Nucleus accumbens (tissue), 56 donors: ENCODE measurements at places on chromosomes 12 and 14.

- DNase-seq, result no peak
Measured at GRCh38 chr12:132596016-132596415, 14.4 kb downstream of the LRCOL1 start.

DNA sequence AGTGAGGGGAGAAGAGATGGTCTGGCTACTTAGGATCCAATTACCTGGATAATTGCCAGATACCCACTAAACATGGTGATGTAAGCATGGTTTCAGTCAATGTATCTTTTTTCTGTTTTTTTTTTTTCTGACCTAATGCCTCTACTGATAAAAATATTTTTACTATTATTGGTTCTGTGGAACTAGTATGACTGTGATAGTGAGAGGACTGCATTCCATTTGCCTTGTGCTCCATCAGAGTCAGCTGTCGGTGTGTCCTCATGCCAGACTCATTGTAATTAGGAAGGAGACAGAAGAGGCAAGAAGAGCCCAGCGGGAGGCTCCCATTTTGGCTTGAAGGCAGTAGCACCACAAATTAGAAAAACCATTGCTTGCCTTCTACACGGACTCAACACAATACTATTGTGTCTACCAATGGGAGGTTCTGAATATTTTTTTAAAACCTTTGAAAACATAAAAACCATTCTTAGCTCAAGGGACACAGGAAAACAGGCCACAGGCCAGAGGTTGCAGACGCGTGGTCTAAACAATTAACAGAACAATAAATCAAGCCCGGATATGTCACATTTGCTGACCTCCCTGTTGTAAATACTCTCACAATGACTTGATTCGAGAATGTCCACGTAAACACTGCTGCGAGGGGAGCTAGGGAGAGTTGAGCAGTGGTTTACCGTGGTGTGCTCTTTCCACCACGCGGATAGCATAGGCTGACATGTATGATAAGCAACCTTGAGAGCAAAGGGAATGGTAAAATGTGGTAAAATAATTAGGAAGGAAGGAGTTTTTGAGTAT, 13.5 kb upstream of the DCP1B start:
- DNase-seq, result no peak

GRCh38 chr12:115518-115917, 49.0 kb downstream of the IQSEC3 start:
- no peak for DNase-seq

GRCh38 chr14:24630872-24631477, 3.0 kb downstream of the GZMB start:
- no peak for DNase-seq

- no peak for DNase-seq
Measured at GRCh38 chr12:29510591-29511185, 13.2 kb upstream of the OVCH1 start.

- no peak for DNase-seq
Measured at GRCh38 chr12:51865757-51866270, 17.3 kb upstream of the FIGNL2 start.

GRCh38 chr12:14743061-14743460, 46.7 kb upstream of the GUCY2C start:
- no peak for DNase-seq

- DNase-seq, result no peak
Measured at GRCh38 chr14:77238996-77239395, 32.0 kb downstream of the NGB start.

DNA sequence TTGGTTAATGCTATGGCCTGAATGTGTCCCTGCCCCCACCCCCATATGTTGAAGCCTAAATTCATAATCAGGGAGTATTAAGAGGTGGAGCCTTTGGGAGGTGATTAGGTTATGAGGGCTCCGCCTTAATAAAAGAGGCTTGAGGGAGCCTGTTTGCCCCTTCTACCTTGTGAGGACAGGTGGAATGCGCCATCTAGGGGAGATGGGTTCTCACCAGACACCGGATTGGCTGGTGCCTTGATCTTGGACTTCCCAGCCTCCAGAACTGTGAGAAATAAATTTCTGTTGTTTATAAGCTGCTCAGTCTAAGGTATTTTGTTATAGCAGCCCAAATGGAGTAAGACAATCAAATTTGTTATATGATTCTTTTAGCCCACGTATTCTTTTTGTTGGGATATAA, 148.3 kb downstream of the PTCSC3 start:
- DNase-seq, result no peak

DNA sequence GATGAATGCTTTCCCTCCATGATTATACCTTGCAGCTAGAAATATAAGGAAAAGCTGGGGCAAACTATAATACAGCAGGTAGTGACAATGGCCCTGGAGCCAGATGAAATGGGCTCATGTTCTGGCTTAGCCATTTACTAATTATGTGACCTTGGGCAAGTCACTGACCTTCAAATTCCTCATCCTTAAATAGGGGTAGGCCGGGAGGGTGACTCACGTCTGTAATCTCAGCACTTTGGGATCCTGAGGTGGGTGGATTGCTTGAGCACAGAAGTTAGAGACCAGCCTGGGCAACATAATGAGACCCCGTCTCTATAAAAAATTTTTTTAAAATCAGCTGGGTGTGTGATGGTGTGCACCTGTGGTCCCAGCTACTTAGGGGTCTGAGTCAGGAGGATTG, 155.4 kb downstream of the C12orf75 start:
- DNase-seq, result no peak

DNA sequence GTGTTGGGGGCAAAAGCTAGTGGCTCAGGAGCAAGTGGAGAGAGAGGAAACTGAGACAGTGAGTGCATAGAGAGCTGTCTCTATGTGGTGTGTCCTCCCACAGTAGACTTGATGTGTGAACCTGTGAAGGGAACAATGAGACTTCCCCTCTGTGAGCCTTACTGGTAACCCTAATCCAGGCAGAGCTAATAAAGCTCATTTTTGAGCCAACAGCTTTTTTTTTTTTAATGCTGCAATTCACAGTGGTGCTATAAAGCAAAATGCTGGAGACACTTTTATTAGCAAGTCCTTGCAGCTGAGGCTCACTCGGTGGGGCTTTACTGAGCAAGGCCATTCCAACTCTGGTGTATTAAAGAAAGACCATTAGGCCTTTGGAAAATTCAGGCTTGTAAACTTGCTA, 26.9 kb downstream of the FBXW8 start:
- no peak for DNase-seq

DNA sequence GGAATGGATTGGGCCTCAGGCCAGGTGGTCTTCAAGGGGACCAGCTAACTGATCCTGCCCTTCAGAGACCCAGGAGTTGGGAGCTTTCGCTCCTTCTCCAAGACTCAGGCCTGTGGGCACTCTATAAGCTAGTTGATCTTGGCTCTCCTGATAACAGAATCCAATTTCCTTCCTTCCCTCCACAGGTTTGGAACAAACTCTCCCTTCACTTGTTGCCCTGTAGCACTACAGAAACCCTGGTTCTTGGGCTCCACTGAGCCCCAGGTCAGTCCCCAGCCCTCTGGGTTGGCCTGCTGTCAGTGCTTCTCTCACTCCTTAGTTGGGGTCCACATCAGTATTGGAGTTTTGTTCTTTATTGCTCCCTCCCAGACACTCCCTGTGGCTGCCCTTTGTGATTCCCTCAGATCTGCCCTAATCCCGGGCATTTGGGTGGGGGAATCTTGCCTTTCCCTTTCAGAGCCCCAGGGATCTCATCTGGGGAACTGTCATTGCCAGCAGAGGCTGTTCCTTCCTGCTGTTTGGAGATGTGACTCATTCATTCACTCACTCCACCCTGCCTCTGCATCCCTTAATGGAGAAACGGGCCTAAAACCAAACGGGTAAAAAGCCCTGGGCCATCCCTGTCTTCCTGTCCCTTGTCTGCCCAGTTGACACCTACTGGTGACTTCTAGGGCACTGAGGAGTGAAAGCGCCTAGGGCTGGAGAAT, 4.4 kb upstream of the GPD1 start:
- no peak for DNase-seq
